ENCODE measurements at places on chromosomes 5 and 9. TPM values are rescaled to one million over a fixed set of nuclear protein-coding genes. Genes with fewer than 3 reads are reported as not detected.
A peak's percentile ranks its signal among the peaks of the same experiment; 100 is the strongest.

- DNase-seq, result no peak
Measured at GRCh38 chr9:9892217-9892616, 720.6 kb downstream of the PTPRD start.

Gene ST8SIA4
- total RNA-seq, result 13.9 TPM

- DNase-seq, result peak; percentile 70
Measured at GRCh38 chr5:179820483-179821297, at the start of gene SQSTM1. TSS of gene SQSTM1 (plus strand) at chr5:179820905. CDS start at chr5:179820937, 32 bp downstream.

Gene MYMK
- total RNA-seq, result not detected

Gene TRUB2
- 19.2 TPM for total RNA-seq

- no peak for DNase-seq
Measured at GRCh38 chr9:3059781-3060468, 216.0 kb upstream of the PUM3 start.

- DNase-seq, result peak; percentile 38
Measured at GRCh38 chr5:132915681-132916080, 42.2 kb downstream of the LEAP2 start.

GRCh38 chr9:92242260-92243136 is 51.0 kb downstream of the IARS1 start:
- peak; percentile 91 for DNase-seq

GRCh38 chr5:34015120-34015822 is 7.4 kb upstream of the AMACR start:
- DNase-seq, result no peak

Gene RRAGA
- total RNA-seq, result 59.1 TPM

Gene GPX3
- 7.3 TPM for total RNA-seq

Gene RNF208
- total RNA-seq, result not detected

DNA sequence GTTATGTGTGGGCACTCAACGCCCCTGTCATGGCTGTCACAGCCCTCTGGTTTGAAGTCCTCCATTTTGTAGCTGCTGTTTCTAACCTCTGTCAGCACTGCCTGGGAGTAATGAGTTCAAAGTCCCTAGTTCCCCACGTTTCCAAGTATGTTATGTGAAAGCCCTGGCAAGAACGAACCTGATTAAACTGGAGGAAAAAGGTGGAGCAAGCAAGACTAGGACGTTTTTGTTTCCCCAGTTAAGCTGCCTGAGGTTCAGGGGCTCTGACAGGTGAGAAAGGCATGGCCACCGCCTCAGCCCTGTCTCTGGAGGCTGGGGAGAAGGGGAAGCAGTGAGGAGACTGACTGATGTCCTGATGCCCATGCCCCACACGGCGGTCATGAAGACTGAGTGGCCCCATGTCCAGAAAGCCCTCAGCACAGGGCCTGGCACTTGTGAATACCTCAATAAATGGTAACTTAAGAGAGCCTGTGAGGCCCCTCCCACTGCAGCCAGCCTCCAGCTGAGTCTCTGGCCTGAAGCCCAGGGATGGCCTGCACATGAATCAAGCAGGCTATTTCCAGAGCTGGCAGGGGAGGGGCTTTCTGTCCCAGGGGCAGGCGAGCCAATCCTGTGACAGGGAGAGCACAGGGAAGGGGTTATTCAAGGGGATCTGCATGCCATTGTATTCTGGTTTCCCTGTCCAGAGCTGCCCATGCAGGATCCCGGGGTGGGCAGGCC is 61.8 kb downstream of the PFDN1 start:
- DNase-seq, result peak; percentile 81

Gene LCN9
- not detected for total RNA-seq

Gene CCL27
- total RNA-seq, result not detected

Gene PCDH1
- not detected for total RNA-seq

Gene ELOVL7
- total RNA-seq, result not detected

DNA sequence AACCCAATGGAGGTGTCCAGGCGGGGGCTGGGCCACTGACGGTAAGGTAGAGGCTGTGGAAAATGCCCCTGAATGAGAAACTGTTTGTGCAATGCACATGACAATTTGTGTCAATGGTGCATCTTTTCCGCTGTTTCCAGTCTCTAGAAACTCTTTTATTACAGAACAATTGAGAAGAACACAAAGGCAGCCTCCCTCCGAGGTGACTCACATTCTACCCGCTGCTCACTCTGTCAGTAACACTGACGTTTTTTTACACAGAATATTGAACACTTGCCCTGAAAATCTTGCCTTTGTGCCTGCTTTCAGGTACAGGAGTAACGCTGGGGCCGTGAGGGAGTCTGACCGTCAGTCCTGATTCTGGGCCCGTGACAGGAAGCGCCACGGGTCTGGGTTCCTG is 11.7 kb upstream of the TENT4A start:
- DNase-seq, result no peak

Gene NR5A1
- total RNA-seq, result not detected

- no peak for DNase-seq
Measured at GRCh38 chr5:151101746-151102145, 20.9 kb upstream of the TNIP1 start.

DNA sequence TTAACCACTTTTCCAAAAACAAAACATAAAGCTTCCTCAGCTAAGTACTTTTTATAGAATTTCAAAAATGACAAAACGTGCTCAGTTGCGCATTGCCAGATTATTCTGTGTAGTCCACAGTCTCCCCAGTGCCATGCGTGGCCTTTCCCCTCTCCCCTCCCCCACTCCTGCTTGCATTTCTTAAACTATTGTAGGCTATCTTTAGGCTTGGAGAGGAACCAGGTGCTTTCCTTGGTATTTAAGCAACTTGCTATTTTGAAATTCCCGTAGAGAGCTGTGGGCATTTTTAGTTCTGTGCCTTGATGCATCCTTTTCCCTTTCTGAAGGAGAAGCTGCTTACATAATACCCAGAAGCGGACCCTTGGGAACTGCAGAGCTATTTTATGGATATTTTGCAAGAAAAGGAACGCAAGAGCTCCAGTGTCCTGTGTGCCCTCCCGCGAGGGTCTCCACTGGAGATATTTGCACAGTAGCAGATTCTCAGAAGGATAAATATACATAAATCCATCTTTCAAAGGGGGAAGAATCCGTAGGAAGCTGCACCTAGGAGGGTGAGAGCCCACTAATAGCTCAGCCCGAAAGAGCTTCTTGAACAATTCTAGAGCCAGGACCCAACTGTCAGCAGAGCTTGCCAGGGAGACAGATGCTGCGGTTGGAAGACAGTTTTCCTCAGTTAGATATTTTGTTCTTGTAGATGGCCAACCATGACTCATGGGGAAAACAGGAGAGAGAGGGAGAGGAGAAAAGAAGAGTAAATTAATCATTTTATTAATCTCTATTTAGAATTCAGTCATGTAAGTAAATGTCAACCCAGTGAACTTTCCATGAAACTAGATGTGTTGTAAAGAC is 1298.3 kb upstream of the WWC1 start:
- no peak for DNase-seq

DNA sequence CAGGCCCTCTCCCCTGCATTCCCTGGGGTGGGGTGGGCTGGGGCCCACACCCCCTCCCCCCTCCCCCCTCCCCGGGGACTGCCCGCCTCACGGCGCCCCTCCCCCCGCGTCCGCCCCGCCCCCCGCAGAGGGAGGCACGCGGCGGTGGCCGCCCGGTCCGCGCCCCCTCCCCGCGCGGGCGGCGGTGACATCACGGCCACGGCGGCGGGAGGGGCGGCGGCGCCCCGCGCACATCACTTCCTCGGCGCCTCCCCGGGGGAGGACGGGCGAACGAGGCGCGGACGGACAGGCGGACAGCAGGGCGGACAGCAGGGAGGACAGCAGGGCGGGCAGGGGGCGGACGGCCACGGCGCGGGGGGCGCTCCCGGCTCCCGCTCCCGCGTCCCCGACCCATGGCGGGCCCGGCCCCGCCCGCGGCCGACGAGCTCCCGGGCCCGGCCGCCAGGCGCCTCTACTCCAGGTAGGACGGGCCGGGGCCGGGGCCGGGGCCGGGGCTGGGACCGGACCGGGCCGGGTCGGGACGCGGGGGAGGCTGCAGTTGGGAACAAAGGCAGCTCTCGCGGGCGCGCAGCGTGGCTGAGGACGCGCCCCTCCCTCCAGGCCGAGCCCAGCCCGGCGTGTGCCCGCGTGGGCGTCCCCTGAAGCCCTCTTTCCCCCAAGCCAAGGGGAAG is at the start of gene GPSM1:
GPSM1 (plus strand) TSS at position 236 of the 671 bp plus-strand sequence; CDS start at position 393, 157 bp downstream.
- DNase-seq, result no peak

GRCh38 chr5:127586066-127586770 is 62.7 kb upstream of the CTXN3 start:
- no peak for DNase-seq

DNA sequence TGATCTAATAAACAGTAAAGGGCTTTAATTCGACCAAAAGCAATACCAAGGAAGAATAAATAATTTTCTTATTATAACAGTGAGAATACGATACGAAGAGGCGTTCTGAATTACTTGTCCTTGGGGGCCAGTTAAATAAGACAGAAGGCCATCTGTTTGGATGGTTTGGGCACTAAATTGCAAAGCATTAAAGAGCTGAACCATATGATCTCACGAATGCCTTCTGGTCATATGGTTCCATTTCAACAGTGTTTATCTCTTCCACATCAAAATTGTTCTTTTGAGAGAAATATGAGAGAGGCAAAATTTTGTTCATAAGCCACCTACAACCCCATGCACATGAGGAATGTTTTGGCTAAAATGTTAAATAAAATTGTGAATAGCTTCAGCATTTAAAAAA is 605.4 kb downstream of the PTPRD start:
- DNase-seq, result no peak

Gene MAML1
- 10.0 TPM for total RNA-seq

DNA sequence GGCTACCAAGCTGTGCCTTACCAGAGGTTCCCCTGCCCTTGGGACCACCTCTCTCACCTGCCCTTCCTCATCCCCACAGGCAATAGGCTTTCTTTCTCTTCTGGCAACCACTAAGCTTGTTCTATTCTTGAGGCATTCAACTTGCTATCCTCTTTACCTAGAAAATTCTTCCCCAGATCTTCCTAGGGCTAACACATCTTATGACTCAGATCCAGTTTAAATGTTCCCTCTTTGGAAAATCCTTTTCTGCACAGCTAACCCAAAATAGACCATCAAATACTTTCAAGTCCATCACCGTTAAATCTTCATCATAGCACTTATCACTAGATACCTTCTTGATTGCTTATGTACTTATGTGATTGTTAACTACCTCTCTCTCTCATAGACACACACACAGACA is 93.7 kb downstream of the ENC1 start:
- peak; percentile 52 for DNase-seq

Gene NR4A3
- total RNA-seq, result 0.19 TPM

Gene CTSL
- 455 TPM for total RNA-seq

GRCh38 chr9:101893661-101894646 is 155.5 kb upstream of the GRIN3A start:
- DNase-seq, result no peak

Gene TLX3
- total RNA-seq, result not detected

DNA sequence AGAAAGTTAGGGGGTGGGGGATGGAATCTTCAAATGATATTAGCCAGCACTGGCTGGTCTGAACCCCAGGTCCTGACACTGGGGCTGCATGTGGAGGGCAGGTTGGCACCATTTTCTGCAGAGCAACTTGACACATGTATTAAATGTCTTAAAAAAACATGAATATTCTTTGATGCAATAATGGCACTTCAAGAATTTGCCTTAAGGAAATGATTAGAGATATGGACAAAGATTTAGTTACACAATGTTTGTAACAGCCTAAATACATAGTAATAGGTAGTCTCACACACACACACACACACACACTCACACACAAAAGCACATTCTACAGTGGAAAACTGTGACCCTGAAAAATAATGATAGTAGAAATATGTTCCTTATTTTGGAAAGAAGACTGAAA is 3.6 kb downstream of the SVEP1 start:
- no peak for DNase-seq

Gene OR1Q1
- total RNA-seq, result not detected

DNA sequence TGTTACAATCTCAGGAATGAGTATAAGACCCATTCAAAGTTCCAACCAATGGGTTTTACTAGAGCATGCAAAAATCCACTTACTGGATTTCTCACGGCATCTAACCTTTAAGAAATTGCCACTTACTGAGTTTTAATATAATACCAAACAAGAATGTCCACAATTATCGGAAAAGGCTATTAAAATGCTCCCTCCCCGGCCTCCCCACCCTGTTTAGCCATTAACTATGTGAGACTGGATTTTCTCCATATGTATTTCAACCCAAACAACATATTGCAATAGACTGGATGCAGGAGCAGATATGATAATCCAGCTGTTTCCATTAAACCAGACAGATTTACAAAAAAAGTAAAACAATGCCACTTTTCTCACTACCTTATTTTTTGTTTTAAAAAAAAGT is 4.1 kb downstream of the AGTPBP1 start:
- DNase-seq, result no peak

DNA sequence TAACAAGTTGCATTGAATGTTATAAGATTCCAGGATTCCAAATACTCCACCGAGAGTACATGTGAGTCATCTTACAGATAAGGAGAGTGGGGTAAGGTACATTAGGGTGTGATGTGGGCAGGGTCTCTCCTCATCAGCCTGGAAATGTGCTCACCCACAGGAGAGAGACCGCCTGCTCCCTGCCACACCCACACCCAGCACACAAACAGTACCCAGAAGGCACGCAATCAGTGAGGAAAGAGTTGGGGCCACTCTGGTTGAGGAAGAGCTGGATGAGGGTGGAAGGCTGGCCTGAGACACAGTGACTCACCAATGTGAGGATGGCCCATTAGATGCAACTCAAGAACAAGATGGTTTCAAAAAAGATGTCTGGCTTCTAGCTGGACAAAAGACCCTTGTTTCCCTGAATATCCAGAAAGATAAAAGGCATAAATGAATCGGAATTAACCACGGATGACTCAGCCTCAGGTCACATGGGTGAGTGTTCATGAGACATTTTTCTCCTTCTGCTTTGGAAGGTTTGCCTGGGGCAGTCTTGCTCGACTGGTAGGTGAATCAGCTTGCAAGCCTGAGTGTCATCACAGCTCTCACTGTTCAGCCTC is 51.1 kb upstream of the LHFPL2 start:
- peak; percentile 89 for DNase-seq

DNA sequence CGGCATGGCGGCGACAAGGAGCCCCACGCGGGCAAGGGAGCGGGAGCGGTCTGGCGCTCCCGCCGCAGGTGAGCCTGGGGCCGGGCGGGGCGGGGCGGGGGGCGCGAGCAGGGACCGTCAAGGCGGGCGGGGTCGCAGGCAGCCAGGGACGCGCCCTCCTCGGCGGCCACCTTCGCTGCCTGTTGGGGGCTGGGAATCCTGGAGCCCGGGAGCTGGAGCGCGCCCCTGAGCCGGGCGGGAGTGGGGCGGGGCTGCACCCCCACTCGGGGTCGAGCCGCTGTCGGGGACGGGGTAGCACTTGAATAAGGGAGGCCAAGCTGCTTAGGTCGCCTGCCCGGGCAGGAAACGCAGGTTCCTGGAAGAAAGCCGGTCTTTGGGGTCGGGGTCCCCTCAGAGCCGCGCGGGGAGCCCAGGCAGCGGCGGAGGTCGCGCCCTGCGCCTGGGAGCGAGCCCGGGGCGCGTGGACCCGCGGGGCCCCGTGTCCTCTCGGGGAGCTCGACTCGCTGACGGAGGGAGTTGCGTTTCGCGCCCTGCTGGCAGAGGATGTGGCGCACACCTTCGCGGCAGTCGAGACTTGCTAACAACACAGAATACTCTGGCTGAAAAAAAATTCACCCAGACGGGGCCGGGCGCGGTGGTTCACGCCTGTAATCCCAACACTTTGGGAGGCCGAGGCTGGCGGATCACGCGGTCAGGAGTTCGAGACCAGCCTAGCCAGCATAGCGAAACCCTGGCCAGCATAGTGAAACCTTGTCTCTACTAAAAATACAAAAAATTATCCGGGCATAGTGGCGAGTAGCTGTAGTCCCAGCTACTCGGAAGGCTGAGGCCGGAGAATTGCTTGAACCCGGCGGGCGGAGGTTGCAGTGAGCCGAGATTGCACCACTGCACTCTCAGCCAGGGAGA is 552 bp downstream of the OTULINL start:
- no peak for DNase-seq

GRCh38 chr5:78360924-78361630 is 660 bp downstream of the SCAMP1 start:
- peak; percentile 42 for DNase-seq

Data from LHCN-M2 (cell line).